ENCODE measurements at places on chromosomes 2 and 18. TPM values are rescaled to one million over a fixed set of nuclear protein-coding genes. Genes with fewer than 3 reads are reported as not detected.

DNA sequence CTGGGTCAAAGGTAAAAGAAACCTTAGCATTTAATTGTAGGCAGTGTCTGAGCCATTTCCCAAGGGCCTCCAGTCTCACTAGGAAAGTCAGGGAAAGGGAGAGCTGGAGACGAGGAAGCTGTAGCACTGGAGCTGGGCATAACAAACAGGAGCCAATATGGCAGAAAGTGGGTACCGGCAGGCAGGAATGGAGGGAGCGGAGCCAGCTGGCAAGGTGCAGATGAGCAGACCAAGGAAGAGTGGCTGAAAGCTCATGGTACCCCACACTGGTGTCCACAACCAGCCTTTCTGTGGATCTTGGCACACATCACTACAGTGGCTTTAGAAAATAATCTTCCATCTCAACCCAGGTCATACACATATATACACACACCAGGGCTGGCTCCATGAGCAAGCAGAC, 40.0 kb downstream of the ANKRD44 start:
- no peak overlapping the region for H3K4me3 ChIP-seq
- DNase-seq: no peak

GRCh38 chr2:9258501-9258900, 51.9 kb downstream of the ASAP2 start:
- no peak overlapping the region for H3K4me3 ChIP-seq
- peak overlapping the region; percentile 90 for H3K27ac ChIP-seq
- H3K4me1 ChIP-seq: peaks cover 83% of the 10 kb centered on the region

- H3K27me3 ChIP-seq: no peaks in the 10 kb centered on the region
- H3K27ac ChIP-seq: peak overlapping the region; percentile 92
- peaks cover 44% of the 10 kb centered on the region for H3K4me1 ChIP-seq
- no peaks in the 10 kb centered on the region for H3K36me3 ChIP-seq
Observed at GRCh38 chr2:69641887-69642708, 1.4 kb downstream of the AAK1 start.

DNA sequence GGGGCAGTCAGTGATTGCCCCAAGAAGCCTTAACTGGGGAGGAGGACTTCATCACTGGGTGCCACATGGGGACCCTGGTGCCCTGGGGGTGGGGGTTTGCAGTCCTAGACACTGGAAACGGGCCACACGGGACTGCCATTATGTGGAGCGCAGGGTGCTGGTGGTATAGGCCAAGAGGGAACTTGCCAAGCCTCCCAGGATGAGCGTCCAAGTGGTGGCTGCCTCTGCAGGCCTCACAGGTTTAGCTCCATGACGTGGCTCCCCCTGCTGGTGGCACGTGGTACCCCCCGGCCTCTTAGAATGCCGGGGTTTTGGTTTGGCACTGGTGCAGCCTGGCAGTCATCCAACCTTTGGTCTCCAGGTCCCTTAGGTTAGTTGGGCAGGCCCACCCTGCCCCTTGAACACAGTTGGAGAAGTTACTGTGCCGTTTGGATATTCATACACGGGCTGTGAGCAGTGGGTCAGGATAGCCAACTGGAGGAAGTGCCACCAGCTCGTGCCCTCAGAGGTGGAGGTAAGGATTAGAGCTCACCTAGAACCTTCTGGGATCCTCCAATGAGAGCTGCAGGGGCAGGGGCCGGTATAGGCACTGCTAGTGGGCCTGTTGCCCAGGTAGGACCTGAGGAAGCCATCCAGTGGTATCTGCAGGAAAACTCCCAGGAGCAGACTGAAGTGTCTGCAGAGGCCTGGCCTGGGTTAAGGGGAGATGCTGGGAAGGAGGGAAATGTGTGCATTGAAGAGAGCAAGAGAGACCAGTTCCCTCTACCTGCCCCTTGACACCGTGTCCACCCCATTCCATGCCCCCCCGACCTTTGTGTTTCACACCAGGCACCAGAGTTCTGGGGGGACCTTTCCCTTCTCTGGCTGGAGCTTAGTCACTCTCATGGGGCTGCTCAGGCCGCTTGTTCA, 5.7 kb downstream of the PTMA start:
- peak overlapping the region; percentile 83 for H3K27ac ChIP-seq
- no peak for DNase-seq
- no peaks in the 10 kb centered on the region for H3K36me3 ChIP-seq
- H3K4me3 ChIP-seq: no peak overlapping the region
- H3K4me1 ChIP-seq: peaks cover 38% of the 10 kb centered on the region

DNA sequence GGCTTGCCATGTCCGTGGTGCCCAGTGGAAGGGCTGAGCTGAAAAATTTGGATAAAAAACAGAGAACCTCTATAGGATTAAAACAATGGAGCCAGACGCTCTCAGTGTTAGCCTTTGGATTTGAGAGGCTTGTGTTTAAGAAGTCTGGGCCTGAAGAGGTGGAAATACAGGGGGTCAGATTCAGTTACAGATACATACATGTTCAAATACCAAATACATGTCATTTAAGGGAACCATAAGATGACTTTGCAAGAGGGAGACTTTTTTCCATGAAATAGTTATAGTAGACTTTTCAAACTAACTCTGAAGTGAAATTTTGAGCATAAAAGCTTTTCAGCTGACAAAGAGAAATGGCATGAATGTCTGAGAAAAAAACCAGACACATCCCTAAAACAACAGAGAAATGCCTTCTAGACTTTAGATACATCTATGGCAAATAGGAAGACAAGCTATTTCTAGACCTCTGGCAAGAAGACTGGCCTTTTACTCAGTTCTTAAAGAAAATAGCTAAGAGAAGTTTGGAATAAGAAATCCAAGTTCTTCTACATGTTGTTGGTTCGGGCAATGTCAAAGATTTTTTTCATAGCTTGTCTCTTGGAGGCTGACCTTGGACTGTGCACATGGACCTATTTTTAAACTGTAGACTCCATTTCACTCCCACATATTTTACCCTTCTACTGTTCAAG, 112.9 kb downstream of the LTBP1 start:
- DNase-seq: no peak
- H3K27ac ChIP-seq: no peak overlapping the region
- H3K36me3 ChIP-seq: no peaks in the 10 kb centered on the region
- H3K27me3 ChIP-seq: no peaks in the 10 kb centered on the region

DNA sequence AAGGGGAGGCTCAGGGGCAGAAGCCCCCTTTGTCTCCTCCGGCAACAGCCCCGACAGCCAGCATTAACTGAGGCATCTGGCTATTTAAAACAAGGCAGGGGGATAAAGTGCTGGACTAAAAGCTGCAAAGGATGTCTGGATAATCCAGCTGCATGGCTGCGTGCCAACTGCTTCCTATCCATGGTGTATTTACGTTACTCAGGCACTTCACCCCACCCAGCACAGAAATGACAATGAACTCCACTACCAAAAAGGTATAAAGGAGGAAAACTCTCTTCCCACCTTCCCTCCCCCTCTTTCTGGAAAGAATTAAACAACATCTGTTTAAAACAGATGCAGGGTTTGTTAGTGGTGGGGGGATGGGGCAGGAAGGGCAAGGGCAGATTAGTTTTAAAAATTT, 82.5 kb downstream of the SPRED2 start:
- no peaks in the 10 kb centered on the region for H3K27me3 ChIP-seq
- H3K4me1 ChIP-seq: peaks cover 49% of the 10 kb centered on the region
- H3K4me3 ChIP-seq: no peak overlapping the region
- peak overlapping the region; percentile 29 for H3K27ac ChIP-seq
- no peaks in the 10 kb centered on the region for H3K36me3 ChIP-seq

- peaks cover 5% of the 10 kb centered on the region for H3K4me1 ChIP-seq
- no peaks in the 10 kb centered on the region for H3K27me3 ChIP-seq
- DNase-seq: no peak
- no peak overlapping the region for H3K27ac ChIP-seq
- no peaks in the 10 kb centered on the region for H3K36me3 ChIP-seq
- no peak overlapping the region for H3K4me3 ChIP-seq
Observed at GRCh38 chr2:237596520-237597195, 6.1 kb upstream of the RAB17 start.

- H3K27ac ChIP-seq: no peak overlapping the region
- no peak for DNase-seq
- no peaks in the 10 kb centered on the region for H3K36me3 ChIP-seq
- H3K4me3 ChIP-seq: no peak overlapping the region
Observed at GRCh38 chr2:185221-185620, 78.6 kb downstream of the SH3YL1 start.

DNA sequence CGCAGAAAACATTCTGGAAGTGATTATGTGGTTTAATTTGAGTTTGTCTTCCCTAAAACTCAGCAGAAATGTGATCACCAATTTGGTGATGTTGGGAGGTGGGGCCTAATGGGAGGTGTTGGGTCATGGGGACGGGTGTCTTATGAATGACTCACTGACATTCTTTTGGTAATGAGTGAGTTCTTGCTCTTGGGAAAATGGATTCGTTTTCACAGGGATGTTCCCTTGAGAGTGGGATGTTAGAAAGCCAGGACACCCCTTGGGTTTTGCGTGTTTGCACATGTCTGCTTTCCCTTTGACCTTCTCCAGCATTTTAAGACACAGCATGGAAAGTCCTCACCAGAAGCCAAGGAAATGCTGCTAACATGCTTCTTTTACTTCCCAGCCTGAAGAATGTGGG, 321.5 kb upstream of the NT5C1B start:
- H3K27me3 ChIP-seq: no peaks in the 10 kb centered on the region
- H3K4me3 ChIP-seq: no peak overlapping the region
- no peaks in the 10 kb centered on the region for H3K36me3 ChIP-seq
- peak overlapping the region; percentile 45 for H3K27ac ChIP-seq
- H3K4me1 ChIP-seq: no peaks in the 10 kb centered on the region
- no peak for DNase-seq

DNA sequence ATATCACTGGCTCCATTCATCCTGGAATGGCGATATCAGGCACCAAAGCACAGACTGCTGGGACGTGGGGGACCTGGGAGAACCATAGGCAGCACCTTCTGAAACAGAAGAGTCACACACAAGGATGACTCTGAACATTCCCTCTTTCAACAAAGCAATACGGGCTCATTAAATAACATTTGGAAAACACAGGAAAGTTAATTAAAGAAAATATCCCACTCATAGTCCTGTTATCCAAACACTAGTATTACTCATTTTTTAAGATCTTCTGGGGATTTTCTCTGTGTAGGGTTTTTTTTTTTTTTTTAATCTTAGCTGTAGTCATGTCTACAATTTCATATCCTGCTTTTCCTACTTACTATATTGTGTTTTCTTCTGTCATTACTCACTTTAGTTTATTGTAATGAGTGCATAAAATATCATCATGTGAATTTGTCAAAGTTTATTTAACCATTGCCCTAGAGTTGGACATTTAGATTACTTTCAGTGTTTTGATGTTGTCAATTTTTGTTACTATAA, 70.0 kb upstream of the SP3 start:
- H3K4me1 ChIP-seq: peaks cover 40% of the 10 kb centered on the region
- H3K36me3 ChIP-seq: no peaks in the 10 kb centered on the region
- no peak for DNase-seq
- no peak overlapping the region for H3K4me3 ChIP-seq
- no peak overlapping the region for H3K27ac ChIP-seq
- H3K27me3 ChIP-seq: no peaks in the 10 kb centered on the region

DNA sequence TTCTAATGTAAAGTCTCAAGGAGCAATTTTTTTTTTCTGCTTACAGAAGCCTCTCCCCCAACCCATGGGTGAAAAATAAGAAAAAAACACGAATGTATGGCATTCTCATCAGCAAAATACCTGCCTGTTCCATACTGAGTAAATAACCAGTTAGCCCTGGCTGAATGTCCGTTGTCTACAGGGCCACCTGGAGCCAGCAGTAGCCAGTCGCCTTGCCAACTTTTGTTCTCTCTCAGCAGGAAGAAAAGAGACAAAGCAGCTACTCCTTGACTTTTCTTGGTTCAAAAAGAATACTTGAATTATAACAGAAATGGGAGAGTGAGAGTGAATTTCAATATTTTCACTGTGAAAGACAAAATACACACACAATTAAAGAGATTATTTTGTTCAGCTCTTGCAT, 532.9 kb upstream of the CRIM1 start:
- H3K27ac ChIP-seq: no peak overlapping the region
- H3K36me3 ChIP-seq: no peaks in the 10 kb centered on the region
- H3K4me3 ChIP-seq: no peak overlapping the region
- no peaks in the 10 kb centered on the region for H3K27me3 ChIP-seq
- H3K4me1 ChIP-seq: no peaks in the 10 kb centered on the region

DNA sequence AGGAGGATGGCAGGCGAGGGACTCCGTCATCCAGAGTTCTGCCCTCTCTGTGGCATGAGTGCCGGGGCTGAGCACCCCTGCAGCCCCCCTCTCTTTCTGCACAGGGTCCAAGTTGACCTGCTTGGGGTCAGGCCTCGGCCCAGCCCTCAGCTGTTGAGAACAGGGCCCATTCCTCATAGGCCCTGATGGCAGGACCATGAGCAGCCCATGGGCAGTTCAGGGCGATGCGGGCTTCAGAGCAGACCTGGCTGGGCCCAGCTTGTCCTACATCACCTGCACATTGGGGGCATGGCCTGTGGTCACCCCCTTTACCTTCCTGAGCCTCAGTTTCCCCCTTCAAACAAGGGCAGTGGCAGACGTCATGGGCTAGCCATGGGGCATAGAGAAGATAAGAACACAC, 238.1 kb downstream of the SEPTIN10 start:
- H3K36me3 ChIP-seq: no peaks in the 10 kb centered on the region
- DNase-seq: no peak
- H3K27ac ChIP-seq: no peak overlapping the region
- no peak overlapping the region for H3K4me3 ChIP-seq
- no peaks in the 10 kb centered on the region for H3K27me3 ChIP-seq

DNA sequence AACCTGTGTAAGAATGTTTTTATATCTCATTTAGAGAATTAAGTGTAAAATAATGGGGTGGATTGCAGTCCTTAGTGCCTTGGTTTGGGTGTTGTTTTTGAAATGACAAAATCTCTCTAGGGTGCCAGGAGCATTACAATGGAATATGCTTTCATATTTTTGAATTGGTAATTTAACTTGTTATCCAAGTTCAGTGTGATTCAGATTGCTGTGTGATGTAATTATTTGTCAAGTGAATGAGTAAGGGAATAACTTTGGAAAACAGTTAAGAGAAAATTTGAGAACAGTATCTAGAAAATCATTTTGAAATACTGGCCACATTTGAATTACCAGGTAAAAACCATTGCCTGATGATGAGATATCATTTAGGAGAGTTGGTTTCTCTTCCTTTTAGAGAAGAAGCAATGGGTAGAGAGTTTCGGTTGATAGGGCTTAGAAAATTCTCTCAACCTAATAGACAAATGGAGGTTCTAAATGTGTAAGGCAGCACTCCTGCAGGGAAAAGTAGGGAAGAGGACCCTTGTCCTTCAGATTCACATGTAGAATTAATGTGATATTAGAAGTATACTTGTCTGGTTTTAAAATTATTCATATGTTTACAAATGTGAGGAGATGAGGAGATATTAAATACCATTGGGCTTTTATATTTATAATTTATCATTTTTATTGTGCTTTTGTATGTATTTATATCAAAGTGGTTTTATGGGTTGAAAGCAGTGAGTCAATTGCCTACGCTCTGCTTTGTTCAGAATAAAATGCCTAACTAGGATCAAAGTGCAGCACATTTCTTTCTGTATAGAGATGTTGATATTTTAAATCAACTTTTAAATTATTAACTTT, 124.8 kb downstream of the PHLPP1 start:
- H3K36me3 ChIP-seq: no peaks in the 10 kb centered on the region
- H3K4me1 ChIP-seq: no peaks in the 10 kb centered on the region
- no peak overlapping the region for H3K4me3 ChIP-seq
- no peak overlapping the region for H3K27ac ChIP-seq
- no peak for DNase-seq

- H3K4me1 ChIP-seq: peaks cover 15% of the 10 kb centered on the region
- no peak for DNase-seq
- no peaks in the 10 kb centered on the region for H3K36me3 ChIP-seq
- H3K4me3 ChIP-seq: no peak overlapping the region
- no peaks in the 10 kb centered on the region for H3K27me3 ChIP-seq
- H3K27ac ChIP-seq: no peak overlapping the region
Observed at GRCh38 chr2:64938607-64939285, 50.5 kb upstream of the SLC1A4 start.

Gene WDSUB1
- 2.2 TPM for total RNA-seq

Gene SEC11C
- total RNA-seq: 9.1 TPM

Gene NPHP1
- 4.9 TPM for total RNA-seq

All from vagina (tissue), 2 donors.